Stomach (tissue), 19 donors: ENCODE measurements at places on chromosomes 7 and 10. TPM values are rescaled to one million over a fixed set of nuclear protein-coding genes. Genes with fewer than 3 reads are reported as not detected.

- peaks cover 88% of the 10 kb centered on the region for H3K36me3 ChIP-seq
- peak; percentile 26 for DNase-seq
- H3K4me1 ChIP-seq = no peaks in the 10 kb centered on the region
- H3K27ac ChIP-seq = no peak overlapping the region
- H3K4me3 ChIP-seq = no peak overlapping the region
- no peaks in the 10 kb centered on the region for H3K27me3 ChIP-seq
Measured at GRCh38 chr7:74362266-74362665, 73.1 kb downstream of the CLIP2 start.

- no peaks in the 10 kb centered on the region for H3K4me1 ChIP-seq
- no peak overlapping the region for H3K4me3 ChIP-seq
- H3K27ac ChIP-seq = no peak overlapping the region
- H3K36me3 ChIP-seq = no peaks in the 10 kb centered on the region
- DNase-seq = no peak
- H3K27me3 ChIP-seq = peaks cover 24% of the 10 kb centered on the region
Measured at GRCh38 chr10:97843281-97843671, 6.4 kb upstream of the GOLGA7B start.

DNA sequence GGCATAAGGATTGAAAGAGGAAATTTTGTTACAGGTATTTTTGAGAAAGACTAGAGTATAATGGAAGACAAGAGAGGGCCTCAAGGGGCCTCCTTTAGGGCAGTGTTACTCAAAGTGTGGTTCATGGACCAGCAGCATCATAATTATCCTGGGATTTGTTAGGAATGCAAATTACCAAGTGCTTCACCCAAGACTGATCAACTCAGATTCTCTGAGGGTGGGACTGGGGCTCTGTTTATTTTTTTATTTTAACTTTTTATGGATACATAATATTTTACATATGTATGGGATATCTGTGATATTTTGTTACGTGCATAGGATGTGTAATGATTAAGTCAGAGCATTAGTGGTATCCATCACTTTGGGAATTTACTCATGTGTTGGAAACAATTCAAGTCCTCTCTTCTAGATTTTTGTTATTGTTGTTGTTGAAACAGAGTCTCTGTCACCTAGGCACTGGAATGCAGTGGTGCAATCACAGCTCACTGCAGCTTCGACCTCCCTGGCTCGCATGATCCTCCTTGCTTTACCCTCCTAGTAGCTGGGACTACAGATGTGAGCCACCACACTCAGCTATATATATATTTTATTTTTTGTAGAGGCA is 2.2 kb upstream of the KCTD7 start:
- no peak for DNase-seq
- no peaks in the 10 kb centered on the region for H3K27me3 ChIP-seq
- peaks cover 34% of the 10 kb centered on the region for H3K4me1 ChIP-seq
- peak overlapping the region; percentile 97 for H3K27ac ChIP-seq
- no peaks in the 10 kb centered on the region for H3K36me3 ChIP-seq

DNA sequence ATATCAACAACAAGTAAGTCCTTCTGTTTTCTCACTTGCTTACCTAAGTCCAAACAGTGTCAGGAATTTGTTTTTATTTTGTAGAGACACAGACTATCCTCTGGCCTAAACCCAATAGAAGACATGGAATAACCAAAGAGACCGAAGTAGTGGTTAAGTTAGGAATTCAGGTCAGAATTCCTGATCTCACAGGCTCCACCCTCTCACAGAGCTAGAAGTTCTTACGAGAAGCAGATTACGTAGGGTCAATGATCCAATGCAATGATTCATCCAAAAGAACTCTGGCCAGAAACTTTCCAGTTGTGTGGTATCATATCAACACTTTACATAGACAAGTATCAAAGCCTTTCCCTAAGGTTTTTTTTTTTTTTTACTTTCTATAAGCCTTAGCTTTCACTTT is 73.8 kb downstream of the IQUB start:
- no peaks in the 10 kb centered on the region for H3K4me1 ChIP-seq
- H3K4me3 ChIP-seq = no peak overlapping the region
- H3K36me3 ChIP-seq = no peaks in the 10 kb centered on the region

GATA3 gene
- total RNA-seq = 0.14 TPM

CLDN4 gene
- 15.6 TPM for total RNA-seq

SLC26A5 gene
- not detected for total RNA-seq

TUBAL3 gene
- not detected for total RNA-seq
